ENCODE measurements at places on chromosomes 4 and X. TPM values are rescaled to one million over a fixed set of nuclear protein-coding genes. Genes with fewer than 3 reads are reported as not detected.

- no peak for DNase-seq
Observed at GRCh38 chr4:48329976-48330375, 11.4 kb upstream of the SLAIN2 start.

GRCh38 chr4:21002976-21003375 is 302.7 kb downstream of the PACRGL start:
- DNase-seq: no peak

DNA sequence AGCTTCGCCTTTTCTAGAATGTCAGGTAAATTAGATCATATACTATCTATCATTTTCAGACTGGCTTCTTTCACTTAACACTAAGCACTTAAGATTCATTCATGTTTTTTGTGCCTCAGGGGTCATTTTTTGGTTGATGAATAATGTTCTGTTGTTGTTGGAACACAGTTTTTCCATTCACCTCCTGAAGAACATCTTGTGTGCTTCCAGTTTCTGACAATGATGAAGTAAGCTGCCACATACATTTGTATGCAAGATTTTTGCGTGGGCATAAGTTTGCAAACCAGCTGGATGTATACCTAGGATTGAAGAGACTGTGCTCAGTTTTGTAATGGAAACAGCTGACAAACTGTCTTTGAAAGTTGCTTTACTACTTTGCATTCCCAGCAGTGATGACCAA is 37.6 kb downstream of the MAGEA9 start:
- no peak for DNase-seq

Gene SMIM43
- total RNA-seq: not detected

Measured in psoas muscle (tissue), 8 donors.